ENCODE measurements at places on chromosomes 7 and 10. TPM values are rescaled to one million over a fixed set of nuclear protein-coding genes. Genes with fewer than 3 reads are reported as not detected.

GRCh38 chr7:40990841-40991240, 712.0 kb downstream of the INHBA start:
- H3K4me1 ChIP-seq = no peaks in the 10 kb centered on the region
- DNase-seq = no peak
- no peak overlapping the region for H3K27ac ChIP-seq
- no peaks in the 10 kb centered on the region for H3K36me3 ChIP-seq
- no peaks in the 10 kb centered on the region for H3K27me3 ChIP-seq

DNA sequence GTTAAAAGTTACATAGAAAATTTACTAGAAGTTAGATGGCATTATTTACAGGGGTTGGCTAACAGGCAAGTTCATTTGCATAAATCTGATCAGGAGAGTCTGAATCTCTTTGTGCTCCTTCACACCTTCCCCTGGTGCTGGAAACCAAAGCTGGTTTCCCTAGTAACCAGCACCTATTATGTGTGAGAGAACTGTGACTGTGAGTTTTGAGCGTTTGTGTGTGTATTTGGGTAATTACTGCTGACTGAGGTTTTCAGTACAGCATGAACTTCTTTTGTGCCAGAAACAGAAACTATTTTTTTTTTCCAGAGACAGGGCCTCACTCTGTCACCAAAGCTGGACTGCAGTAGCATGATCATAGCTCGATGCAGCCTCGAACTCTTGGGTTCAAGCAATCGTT, 10.3 kb upstream of the IFIT1B start:
- H3K4me3 ChIP-seq = no peak overlapping the region
- no peaks in the 10 kb centered on the region for H3K36me3 ChIP-seq
- peaks cover 6% of the 10 kb centered on the region for H3K4me1 ChIP-seq
- no peaks in the 10 kb centered on the region for H3K27me3 ChIP-seq

DNA sequence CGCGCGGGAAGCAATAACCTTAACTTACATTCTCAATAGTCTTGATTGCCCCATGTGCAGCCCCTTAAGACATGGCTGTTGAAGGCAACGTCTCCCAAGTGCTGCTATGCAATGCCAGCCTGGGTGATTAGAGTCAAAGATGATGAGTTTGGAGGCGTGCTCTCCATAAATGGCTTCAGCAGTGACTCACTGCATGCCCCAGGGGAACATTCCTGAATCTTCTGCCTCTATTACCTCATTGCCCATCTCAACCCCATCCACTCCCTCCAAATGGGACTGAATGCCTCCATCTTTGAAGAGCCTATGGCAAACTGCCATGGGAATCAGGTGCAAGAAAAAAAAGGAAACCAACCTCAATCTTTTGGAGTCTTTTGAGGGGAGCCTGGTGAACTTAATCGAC, 282.8 kb downstream of the SNX10 start:
- no peaks in the 10 kb centered on the region for H3K4me1 ChIP-seq
- H3K27ac ChIP-seq = no peak overlapping the region
- H3K36me3 ChIP-seq = no peaks in the 10 kb centered on the region
- no peak for DNase-seq
- H3K27me3 ChIP-seq = no peaks in the 10 kb centered on the region

GRCh38 chr10:21099291-21100062, 202.4 kb upstream of the NEBL start:
- H3K36me3 ChIP-seq = no peaks in the 10 kb centered on the region
- no peak overlapping the region for H3K27ac ChIP-seq
- H3K4me3 ChIP-seq = no peak overlapping the region
- H3K4me1 ChIP-seq = no peaks in the 10 kb centered on the region
- H3K27me3 ChIP-seq = no peaks in the 10 kb centered on the region
- no peak for DNase-seq

- no peak overlapping the region for H3K27ac ChIP-seq
- no peak overlapping the region for H3K4me3 ChIP-seq
- no peaks in the 10 kb centered on the region for H3K4me1 ChIP-seq
- H3K36me3 ChIP-seq = no peaks in the 10 kb centered on the region
These were observed 79.6 kb upstream of the AUTS2 start for GRCh38 chr7:69518705-69519077.

The ZNF853 gene
- 0.91 TPM for total RNA-seq

The HKDC1 gene
- total RNA-seq = 14.7 TPM

The SCIN gene
- total RNA-seq = 57.4 TPM

The STEAP4 gene
- 3.1 TPM for total RNA-seq

The AQP1 gene
- total RNA-seq = 33.9 TPM

The SH2B2 gene
- total RNA-seq = 5.0 TPM

Measured in colonic mucosa (tissue), 4 donors.